ENCODE measurements at places on chromosomes 6 and 20.
A peak's percentile ranks its signal among the peaks of the same experiment; 100 is the strongest.

DNA sequence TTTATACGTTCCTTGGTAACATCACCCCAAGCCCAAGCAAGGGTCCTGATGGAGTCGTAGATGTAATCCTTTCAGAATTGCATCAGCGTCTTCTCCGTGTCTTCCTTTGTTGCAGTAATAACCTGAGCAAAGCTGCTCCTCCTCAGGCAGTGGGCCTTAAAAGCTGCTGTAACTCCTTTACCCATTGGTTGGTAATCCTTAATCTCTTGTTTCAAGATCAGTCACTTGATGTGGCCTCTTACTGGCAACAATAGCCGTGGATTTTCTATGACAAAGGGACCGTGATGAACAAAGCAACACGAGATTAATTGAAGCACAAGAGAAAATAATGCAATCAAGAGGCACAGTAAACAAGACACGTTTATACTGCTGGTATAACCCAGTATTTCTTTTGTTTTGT lies 44.6 kb downstream of the ALDH5A1 start:
- no peak for DNase-seq

DNA sequence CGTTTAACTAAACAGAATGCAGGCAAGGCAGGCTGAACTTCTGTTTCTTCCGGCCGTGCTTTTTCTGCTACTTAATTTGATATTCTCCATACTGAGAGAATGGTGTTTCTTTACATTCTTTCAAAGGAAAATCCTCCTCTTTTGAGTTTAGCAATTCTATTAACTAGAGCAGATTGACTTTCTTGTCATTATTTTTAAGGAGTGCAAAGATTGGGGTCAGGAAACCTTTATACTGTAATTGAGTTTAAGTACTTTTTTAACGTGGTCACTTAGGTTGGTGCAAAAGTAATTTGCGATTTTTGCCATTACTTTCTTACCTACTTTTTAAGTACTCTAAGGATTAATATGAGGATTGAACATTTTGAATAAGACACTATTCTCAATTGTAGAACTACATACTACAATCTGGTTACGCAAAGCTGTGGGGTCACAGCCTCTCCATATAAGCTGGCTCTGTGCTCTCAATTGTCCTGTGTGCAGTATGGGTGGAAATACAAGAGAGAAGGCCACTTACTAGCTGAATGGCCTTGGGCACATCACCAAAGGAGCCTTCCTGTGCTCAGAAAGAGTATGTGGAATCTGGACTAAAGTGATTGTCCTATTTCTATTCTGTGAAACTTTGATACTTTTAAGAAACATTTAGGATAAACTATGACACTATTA lies 16.7 kb downstream of the HECA start:
- DNase-seq: no peak

GRCh38 chr6:33313709-33314514 lies at the start of gene TAPBP:
TAPBP (minus strand) TSS chr6:33314078; CDS start chr6:33314041, 37 bp downstream.
- DNase-seq: peak; percentile 54

DNA sequence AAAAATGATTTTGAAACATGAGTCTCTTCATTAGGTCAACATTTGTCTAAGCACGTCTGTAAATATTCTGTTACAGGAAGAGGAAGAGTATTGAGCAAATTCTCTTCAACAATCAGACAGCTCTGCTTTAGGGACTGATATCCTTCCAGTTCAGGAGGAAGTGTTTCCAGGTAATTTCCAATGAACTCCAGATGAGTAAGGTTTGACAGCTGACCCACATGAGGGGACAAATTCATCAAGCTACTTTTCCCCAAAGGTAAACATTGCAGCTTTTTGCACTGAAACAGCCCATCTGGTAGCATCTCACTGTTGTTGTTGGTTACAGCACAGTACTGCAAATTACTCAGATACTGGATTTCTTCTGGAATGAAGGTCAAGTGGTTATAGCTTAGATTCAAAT lies 18.1 kb downstream of the ENPP1 start:
- no peak for DNase-seq

GRCh38 chr20:57879437-57879778 lies 169.6 kb upstream of the PMEPA1 start:
- no peak for DNase-seq

DNA sequence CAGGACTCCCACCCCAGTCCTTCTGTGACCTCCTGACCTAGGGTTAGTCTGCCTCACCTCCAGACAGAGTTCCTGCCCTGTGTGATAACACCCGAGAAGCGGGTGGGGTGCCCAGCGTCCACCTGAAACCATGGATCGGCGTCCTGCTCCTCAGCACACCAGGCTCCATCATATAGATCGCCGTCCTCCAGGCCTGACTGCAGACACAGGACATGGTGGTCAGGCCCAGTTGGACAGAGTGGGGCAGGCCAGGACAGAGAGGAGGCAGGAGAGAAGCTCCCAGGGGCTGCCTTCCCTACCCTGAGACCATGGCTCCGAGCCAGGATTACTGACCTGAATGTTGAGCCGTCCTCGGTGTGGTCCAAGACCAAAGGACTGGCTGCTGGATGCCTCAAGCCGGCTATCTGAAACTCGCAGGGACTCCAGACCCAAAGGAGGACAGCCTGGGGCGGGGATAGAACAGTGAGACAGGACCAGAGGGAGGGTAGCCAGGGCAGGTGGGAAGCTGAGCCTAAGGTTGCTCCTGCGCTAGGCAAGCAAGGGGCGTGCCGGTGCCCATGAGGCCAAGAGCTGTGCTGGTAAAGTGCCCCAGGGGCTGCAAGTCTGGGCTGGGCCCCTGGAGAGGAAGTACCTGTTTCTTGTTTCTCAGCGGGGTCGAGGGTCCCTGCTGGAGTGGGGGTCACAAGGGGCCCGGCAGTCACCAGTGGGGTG lies 2.2 kb downstream of the CPXM1 start:
- DNase-seq: no peak

GRCh38 chr20:9594284-9594875 lies 80.0 kb downstream of the LAMP5 start:
- no peak for DNase-seq

DNA sequence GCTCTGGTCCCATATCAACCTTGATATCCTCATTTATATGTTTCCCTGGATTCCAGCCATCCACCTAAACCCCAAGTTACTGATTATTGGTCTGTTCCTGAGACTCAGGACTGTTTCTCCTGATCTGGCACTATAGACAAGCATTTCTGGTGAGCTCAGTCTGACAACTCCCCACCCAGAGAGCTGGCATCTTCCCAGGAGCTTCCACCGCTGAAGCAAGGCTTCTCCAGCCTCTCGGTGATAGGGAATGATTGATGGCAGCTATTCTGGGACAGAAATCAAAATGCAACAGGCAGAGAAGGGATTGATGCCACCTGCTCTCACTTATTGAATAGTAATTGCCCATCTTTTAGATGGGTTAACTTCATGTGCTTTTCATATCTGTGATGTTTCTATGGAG lies 169.7 kb upstream of the GGTLC1 start:
- DNase-seq: no peak

DNA sequence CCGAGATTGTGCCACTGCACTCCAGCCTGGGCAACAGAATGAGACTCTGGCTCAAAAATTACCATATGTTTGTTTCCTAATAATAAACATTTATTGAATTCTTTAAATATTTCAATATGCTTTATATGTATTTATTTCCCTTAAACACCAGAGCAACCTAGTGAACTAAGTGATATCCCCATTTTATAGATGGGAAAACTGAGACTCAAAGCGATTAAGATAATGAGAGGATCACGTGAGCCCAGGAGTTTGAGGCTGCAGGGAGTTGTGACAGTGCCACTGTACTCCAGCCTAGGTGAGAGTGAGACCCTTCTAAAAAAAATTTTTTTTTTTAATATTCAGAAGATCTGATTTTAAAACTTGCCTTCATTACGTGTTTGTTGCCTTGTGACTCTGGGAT lies 19.4 kb upstream of the CARMIL1 start:
- DNase-seq: no peak

DNA sequence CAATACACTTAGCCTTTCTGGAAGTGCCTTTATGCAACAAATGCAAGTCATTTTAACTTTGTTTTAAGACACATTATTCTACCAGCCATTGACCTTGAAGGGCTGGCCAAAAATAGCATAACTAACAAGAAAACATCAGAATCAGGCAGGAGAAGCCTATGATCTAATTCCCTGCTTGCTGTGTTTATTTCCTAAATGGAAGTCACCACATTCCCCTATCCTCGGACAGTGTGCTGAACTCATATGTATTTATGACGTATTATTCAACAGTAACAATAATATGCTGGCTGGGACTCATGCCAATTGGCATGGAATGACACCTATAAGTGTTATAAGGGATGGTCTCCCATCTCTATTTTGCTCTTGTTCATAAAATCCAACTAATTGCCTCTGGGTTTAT lies 140.7 kb downstream of the MAP3K7 start:
- DNase-seq: no peak

- no peak for DNase-seq
Measured at GRCh38 chr6:113412589-113413357, 444.4 kb upstream of the MARCKS start.

GRCh38 chr20:17614812-17615644 lies 45.2 kb downstream of the DSTN start:
- DNase-seq: no peak

DNA sequence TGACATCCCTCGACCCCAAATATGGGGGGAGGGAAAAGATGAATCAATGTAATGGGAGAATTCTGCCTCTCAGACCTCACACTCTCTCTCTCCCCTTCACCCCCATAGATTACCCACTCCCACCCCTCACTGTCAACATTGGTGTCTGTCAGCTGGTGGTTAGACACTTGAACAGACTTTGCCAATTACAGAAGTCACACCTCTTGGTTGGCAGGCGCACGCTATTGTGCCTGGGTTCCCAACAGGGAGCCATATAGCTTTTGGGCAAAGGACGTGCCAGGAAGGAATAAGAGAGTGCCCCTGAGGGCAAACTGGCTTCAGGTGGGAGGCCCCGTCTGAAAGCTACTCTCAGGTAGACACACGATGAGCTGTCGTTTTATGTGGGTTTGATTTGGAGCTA lies 54.1 kb upstream of the FYN start:
- DNase-seq: no peak

GRCh38 chr6:130632897-130633296 lies 194.3 kb upstream of the SMLR1 start:
- no peak for DNase-seq

DNA sequence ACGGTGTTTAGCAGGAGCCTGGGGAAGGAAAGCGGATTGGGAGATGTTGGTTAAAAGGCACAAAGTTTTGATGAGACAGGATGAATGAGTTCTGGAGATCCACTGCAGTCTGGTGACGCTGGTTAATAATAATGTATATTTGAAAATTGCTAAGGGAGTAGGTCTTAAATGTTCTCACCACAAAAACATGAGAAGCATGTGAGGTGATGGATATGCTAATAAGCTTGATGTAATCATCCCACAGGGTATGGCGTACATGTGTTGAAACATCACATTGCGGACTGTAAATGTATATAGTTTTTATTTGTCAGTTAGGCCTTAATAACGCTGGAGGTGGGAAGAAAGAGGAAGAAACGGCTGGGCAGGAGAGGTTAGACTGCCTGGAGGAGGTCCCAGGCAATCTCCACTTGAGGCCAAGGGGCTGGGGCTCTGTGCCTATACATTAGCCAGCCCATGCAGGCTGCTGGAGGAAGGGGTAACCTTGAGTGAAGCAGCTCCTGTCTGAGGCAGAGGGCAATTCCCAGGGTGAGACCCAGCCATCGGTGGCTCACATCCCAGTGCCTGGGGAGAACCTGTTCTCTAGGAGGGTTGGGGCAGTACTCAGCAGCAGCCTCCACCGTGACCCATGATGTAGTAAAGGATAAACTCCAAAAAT lies 188.2 kb upstream of the QKI start:
- no peak for DNase-seq

- DNase-seq: no peak
Measured at GRCh38 chr6:70219943-70220613, 82.8 kb downstream of the COL9A1 start.

DNA sequence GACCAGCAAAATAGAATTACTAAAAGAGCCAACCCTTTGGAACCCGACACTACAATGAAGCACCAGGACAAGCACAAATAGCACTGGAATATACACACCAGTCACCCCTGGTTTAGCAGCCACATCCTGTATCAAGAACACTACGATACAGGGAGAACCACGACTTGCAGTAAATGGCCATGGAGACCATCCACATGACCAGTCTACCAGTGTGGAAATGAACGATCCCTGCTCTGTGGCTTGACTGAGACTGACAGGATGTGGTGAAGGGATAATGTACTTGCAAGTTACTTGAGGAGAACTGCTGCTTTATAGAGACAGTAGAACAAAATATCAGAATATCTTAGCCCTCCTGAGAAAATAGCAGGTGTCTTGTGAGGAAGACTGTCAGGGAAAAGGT lies 169.6 kb downstream of the COL9A1 start:
- no peak for DNase-seq

- no peak for DNase-seq
Measured at GRCh38 chr6:5498579-5498899, 237.2 kb downstream of the FARS2 start.

GRCh38 chr6:120122401-120122800 lies 772.8 kb upstream of the MAN1A1 start:
- no peak for DNase-seq

GRCh38 chr20:47659904-47660601 lies 125.2 kb downstream of the SULF2 start:
- DNase-seq: no peak

DNA sequence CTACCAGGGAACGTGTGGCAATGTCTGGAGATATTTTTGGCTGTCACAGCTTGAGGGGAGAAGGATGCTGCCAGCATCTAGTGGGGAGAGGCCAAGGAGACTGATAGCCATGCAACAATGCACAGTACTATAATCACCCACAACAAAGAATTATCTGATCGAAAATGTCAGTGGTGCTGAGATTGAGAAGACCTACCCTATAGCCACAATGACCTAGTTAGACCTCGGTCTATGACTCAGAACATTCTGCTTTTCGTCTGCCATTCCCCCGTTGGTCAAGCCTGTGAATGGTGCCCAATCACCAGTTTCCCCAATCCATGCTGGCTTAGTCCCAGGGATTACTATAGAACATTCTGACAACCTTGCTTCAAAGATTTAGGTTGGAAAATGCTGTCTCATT lies 93.5 kb downstream of the TMEM200A start:
- DNase-seq: no peak

DNA sequence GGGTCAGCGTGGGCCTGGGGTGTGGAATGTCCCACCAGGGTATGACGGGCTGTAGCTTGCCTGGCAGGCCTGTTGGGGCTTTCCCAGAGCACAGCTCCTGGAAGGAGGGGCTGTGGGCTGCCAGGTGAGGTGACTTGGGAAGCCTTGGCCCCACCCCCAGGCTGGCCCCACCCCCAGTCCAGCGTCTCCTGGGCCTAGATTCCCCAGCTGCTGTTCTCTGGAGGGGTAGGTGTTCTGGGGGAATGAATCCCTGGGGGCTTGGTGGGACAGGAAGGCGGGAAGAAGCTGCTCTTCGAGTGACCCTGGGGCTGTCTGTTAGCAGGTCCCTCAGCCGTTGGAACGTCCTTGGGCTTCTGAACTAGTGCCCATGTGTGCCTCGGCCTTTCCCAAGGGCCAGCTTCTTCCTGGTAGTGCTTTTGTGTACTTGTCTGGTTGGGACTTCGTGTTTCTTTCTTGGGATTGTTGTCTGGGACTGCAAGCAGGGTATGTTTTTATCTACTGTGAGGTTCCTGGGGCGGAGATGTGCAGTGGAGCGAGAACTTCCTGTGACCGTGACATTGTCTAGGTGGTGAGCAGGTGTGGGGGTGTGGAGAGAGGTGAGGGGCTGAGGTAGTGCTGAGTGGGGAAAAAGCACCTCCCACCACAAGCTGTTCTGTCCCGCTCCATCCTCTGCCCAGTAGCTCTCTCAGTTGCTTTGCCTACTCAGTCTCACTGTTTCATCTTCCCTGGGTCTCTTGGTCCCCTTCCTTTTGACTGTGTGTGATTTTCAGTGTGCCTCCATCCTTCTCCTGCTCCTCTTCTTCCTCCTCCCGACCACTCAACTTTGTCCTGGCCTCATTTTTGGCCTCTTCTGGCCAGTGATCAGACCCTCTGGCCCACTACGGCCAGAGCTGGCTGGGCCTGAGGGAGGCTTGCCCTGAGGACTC lies 1.3 kb upstream of the DDR1 start:
- DNase-seq: no peak

All from AML-193 (cell line).